ENCODE measurements at places on chromosomes 5 and 9.

GRCh38 chr5:90220554-90220953 is 189.0 kb downstream of the CETN3 start:
- no peak for DNase-seq
- H3K36me3 ChIP-seq = no peaks in the 10 kb centered on the region
- H3K27ac ChIP-seq = no peak overlapping the region
- H3K27me3 ChIP-seq = no peaks in the 10 kb centered on the region

DNA sequence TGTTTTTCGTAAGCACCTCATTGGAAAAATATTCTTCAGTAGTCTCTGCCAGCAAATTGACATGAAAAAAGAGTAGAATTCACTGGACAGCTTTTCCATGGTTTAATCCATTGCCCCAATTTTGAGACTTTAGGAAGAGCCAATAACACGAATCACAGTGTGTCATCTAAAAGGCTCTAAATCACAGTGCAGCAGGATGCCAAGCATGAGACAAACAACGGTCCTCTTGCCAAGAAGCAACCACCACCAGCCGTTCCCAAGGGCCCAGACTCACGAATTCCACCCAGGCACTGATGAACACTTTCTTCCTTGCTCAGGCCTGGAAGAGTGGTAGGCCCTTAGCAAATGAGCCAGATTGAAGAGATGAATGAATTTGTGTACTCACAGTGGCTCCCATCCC is 18.3 kb upstream of the IRX4 start:
- no peaks in the 10 kb centered on the region for H3K36me3 ChIP-seq
- no peak overlapping the region for H3K4me3 ChIP-seq
- no peak overlapping the region for H3K27ac ChIP-seq
- H3K4me1 ChIP-seq = no peaks in the 10 kb centered on the region
- no peak for DNase-seq
- H3K27me3 ChIP-seq = peaks cover 23% of the 10 kb centered on the region

DNA sequence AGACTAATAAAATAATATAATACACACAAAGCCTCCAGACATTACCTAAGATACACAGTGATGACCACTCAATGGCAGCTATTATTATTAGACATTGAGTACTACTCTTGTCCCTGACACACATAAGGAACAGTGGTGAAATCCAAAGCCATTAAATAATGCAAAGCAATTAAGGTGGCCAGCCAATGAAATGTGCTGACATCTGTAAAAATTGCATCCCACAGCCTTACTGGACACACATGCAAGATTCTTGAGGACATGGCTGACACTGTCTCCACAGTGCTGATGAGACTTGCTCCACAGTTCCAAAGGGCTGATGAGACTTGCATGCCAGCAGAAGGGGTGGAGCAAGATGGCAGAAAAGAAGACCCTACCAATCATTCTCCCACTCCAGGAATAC is 447.5 kb downstream of the IRX1 start:
- peaks cover 3% of the 10 kb centered on the region for H3K4me1 ChIP-seq
- no peak overlapping the region for H3K4me3 ChIP-seq
- H3K27ac ChIP-seq = no peak overlapping the region
- DNase-seq = no peak
- H3K36me3 ChIP-seq = no peaks in the 10 kb centered on the region

GRCh38 chr5:154308443-154309370 is 118.2 kb downstream of the GALNT10 start:
- no peak overlapping the region for H3K4me3 ChIP-seq
- H3K27ac ChIP-seq = no peak overlapping the region

DNA sequence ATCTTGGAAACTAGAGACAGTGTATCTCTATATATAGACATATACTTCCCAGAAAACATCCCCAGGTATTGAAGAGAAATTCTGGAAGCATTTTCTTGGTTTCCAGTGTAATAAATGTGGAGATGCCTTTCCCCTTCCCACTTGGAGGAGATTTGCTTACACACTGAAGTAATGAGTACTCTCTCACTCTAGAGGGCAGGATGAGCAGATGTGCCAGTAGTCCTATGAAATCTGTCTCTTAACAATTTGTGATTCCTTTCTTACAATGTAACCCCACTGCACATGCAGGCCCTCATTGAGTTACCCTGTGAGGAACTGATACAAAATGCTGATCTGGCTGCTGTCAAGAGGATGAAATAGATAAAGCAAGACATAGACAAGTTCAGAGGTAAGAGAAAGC is 567.2 kb downstream of the SLCO4C1 start:
- H3K4me1 ChIP-seq = no peaks in the 10 kb centered on the region
- no peak overlapping the region for H3K4me3 ChIP-seq
- H3K27ac ChIP-seq = no peak overlapping the region
- no peak for DNase-seq

All from activated naive CD8-positive, alpha-beta T cell treated with anti-CD3 and anti-CD28 coated beads for 36 hours (primary cell).